ENCODE measurements at places on chromosomes 3 and 15. TPM values are rescaled to one million over a fixed set of nuclear protein-coding genes. Genes with fewer than 3 reads are reported as not detected.

Gene SLITRK3
- total RNA-seq: not detected

Gene RLBP1
- not detected for total RNA-seq

Gene FRMD5
- not detected for total RNA-seq

Gene DNAJA4
- total RNA-seq: 30.9 TPM

Gene FLNB
- 37.9 TPM for total RNA-seq

Gene PRR20G
- not detected for total RNA-seq

Gene SLCO2A1
- not detected for total RNA-seq

Gene PLD1
- total RNA-seq: 4.1 TPM

Gene DOCK3
- total RNA-seq: 1.6 TPM

Gene IQGAP1
- 229 TPM for total RNA-seq

Gene FANCD2OS
- total RNA-seq: not detected

Gene IL17RD
- total RNA-seq: 0.05 TPM

Gene SKOR1
- total RNA-seq: 0.25 TPM

- no peak overlapping the region for H3K27ac ChIP-seq
- no peak overlapping the region for H3K4me3 ChIP-seq
- no peak for DNase-seq
- no peaks in the 10 kb centered on the region for H3K4me1 ChIP-seq
- H3K27me3 ChIP-seq: peaks cover 2% of the 10 kb centered on the region
- H3K36me3 ChIP-seq: no peaks in the 10 kb centered on the region
These were observed 57.6 kb upstream of the MEX3B start for GRCh38 chr15:82103468-82103867.

DNA sequence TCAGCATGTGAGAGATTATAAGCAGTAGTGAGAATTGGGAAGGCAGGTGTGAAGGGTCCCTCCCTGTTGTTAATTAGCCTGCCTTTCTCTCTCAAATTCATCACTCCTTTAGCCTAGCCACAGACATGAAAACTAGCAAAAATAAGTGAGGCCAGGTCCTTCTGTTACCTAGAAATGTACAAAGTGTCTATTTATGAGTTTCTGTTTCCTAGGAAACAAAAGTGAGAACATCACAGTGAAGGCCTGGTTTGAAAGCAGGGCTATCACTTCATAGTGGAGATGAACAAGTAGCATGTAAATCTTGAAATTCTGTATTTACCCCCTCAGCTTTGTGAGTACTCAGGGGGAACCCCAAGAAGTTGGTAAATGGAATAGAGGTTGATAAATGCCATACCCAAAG lies 78.2 kb upstream of the UMPS start:
- peaks cover 3% of the 10 kb centered on the region for H3K4me1 ChIP-seq
- H3K27me3 ChIP-seq: peaks cover 38% of the 10 kb centered on the region
- no peak overlapping the region for H3K27ac ChIP-seq
- no peak overlapping the region for H3K4me3 ChIP-seq
- no peaks in the 10 kb centered on the region for H3K36me3 ChIP-seq
- no peak for DNase-seq

GRCh38 chr3:141352262-141352984 lies 15.9 kb upstream of the ZBTB38 start:
- DNase-seq: no peak
- H3K27ac ChIP-seq: no peak overlapping the region
- H3K27me3 ChIP-seq: peaks cover 10% of the 10 kb centered on the region
- no peak overlapping the region for H3K4me3 ChIP-seq
- no peaks in the 10 kb centered on the region for H3K4me1 ChIP-seq

DNA sequence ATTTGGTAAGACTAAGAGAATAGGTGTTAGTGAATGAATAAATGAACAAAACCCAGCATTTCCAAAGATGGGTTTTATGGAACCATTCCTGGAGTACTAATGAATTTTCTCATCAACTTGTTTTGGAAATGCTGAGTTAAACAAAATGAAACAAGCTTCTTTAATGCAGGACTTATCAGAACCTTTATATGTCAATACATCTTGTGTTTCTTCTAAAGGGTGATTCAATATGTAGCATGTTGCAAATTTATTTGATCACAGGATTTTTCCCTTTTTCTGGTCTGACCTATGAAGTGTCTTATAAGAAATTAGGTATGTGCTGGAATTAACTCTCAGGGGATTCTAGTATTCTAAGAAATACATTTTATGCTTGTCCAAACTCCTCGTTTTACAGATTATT lies 53.2 kb downstream of the EDEM1 start:
- no peak overlapping the region for H3K27ac ChIP-seq
- H3K4me3 ChIP-seq: no peak overlapping the region
- DNase-seq: no peak
- no peaks in the 10 kb centered on the region for H3K36me3 ChIP-seq
- H3K4me1 ChIP-seq: peaks cover 7% of the 10 kb centered on the region

DNA sequence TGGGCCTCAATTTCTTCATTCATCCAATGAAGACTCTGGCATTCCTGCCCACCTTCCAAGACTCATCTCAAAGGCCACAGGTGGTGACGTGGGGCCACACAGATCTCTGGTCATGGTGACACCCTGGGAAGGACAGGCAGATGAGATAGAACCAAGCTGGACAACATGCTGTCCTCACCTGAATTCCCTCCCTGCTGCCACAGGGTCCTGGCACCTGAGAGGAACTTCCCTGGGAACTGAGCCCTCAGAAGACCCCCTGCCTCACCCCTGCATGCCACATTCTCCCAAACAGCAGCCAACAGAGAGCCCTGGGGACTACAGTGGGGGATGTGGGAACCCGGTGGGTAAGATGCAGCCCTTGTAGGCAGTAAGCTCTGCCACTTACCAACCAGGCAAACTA lies 10.7 kb downstream of the KLF15 start:
- no peak overlapping the region for H3K4me3 ChIP-seq
- H3K4me1 ChIP-seq: no peaks in the 10 kb centered on the region
- H3K36me3 ChIP-seq: no peaks in the 10 kb centered on the region
- no peak overlapping the region for H3K27ac ChIP-seq
- no peak for DNase-seq
- H3K27me3 ChIP-seq: no peaks in the 10 kb centered on the region

- no peak overlapping the region for H3K27ac ChIP-seq
- no peaks in the 10 kb centered on the region for H3K36me3 ChIP-seq
- H3K4me3 ChIP-seq: no peak overlapping the region
- H3K27me3 ChIP-seq: peaks cover 8% of the 10 kb centered on the region
These were observed 201.7 kb upstream of the PFN2 start for GRCh38 chr3:150172356-150172755.

- H3K4me1 ChIP-seq: peaks cover 4% of the 10 kb centered on the region
- DNase-seq: no peak
- no peak overlapping the region for H3K4me3 ChIP-seq
- H3K27ac ChIP-seq: no peak overlapping the region
- H3K27me3 ChIP-seq: peaks cover 12% of the 10 kb centered on the region
These were observed 42.4 kb downstream of the PCSK6 start for GRCh38 chr15:101447168-101447533.

- H3K27ac ChIP-seq: no peak overlapping the region
- peaks cover 11% of the 10 kb centered on the region for H3K27me3 ChIP-seq
- no peaks in the 10 kb centered on the region for H3K36me3 ChIP-seq
These were observed 149.3 kb upstream of the CTDSPL start for GRCh38 chr3:37712421-37712820.

DNA sequence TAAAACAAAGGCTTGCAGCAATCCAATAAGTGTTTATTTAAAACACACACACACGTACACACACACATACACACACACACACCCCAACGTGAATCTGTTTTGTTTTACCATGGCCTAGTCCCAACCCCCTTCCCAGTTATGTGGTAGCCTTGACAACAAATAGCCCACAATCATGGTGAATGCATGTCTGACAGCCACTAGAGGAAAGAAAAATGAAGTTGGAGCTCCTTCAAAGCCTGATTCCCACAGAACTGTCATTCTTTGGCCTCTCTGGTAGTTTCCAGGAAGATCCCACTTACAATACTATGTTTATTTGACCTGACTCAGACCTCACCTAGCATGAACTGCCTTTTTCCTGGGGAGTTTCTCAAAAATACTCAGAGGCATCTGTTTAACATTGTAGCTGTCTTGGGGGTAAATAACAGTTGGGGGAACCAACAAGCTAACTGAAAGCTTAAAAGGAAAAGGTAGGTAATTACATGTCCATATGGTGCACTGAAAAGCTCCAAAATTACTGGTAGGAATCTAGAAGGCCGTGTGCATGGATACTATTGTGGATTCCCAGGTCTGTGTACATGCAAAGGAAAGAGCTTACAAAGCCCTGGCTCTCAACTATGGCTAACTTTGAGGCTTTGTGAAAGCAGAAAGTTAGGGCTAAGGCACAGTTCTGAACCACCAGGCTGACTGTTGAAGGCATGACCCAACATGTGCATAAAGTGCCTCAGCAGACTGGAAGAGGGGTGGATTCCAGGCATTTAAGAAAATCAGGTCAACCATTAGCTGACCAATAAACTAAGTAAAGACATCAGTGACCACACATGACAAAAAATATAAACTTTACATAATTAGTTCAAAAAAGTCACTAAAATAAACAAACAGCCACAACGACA lies 65.3 kb downstream of the FAIM start:
- H3K27me3 ChIP-seq: no peaks in the 10 kb centered on the region
- no peak for DNase-seq
- no peaks in the 10 kb centered on the region for H3K4me1 ChIP-seq
- no peak overlapping the region for H3K4me3 ChIP-seq

GRCh38 chr3:168049367-168049974 lies 46.3 kb downstream of the GOLIM4 start:
- no peak overlapping the region for H3K27ac ChIP-seq
- DNase-seq: no peak
- H3K36me3 ChIP-seq: no peaks in the 10 kb centered on the region
- no peak overlapping the region for H3K4me3 ChIP-seq

GRCh38 chr3:41526995-41527573 lies 327.8 kb downstream of the CTNNB1 start:
- no peaks in the 10 kb centered on the region for H3K36me3 ChIP-seq
- peaks cover 8% of the 10 kb centered on the region for H3K4me1 ChIP-seq
- no peak overlapping the region for H3K27ac ChIP-seq
- no peak overlapping the region for H3K4me3 ChIP-seq

DNA sequence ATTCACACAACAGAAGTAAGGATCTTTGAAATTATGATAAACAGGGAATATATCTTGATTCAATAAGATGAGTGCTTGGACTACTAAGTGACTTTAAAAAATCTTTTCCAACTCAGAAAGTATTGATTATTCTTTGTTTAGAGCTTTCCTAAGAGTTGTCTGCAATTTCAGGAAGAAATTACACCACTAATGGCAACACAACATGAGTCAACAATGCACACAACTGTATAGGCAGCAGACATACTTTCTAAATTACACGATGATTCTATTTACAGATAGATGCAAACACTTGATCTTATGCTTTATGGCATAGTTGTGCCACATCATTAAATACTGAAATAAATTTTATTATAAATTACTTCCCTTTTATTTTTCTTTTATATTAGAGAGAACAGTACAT lies 4.4 kb downstream of the NAA50 start:
- peaks cover 57% of the 10 kb centered on the region for H3K4me1 ChIP-seq
- H3K4me3 ChIP-seq: no peak overlapping the region
- H3K27ac ChIP-seq: peak overlapping the region; percentile 60
- H3K27me3 ChIP-seq: no peaks in the 10 kb centered on the region
- peaks cover 16% of the 10 kb centered on the region for H3K36me3 ChIP-seq

DNA sequence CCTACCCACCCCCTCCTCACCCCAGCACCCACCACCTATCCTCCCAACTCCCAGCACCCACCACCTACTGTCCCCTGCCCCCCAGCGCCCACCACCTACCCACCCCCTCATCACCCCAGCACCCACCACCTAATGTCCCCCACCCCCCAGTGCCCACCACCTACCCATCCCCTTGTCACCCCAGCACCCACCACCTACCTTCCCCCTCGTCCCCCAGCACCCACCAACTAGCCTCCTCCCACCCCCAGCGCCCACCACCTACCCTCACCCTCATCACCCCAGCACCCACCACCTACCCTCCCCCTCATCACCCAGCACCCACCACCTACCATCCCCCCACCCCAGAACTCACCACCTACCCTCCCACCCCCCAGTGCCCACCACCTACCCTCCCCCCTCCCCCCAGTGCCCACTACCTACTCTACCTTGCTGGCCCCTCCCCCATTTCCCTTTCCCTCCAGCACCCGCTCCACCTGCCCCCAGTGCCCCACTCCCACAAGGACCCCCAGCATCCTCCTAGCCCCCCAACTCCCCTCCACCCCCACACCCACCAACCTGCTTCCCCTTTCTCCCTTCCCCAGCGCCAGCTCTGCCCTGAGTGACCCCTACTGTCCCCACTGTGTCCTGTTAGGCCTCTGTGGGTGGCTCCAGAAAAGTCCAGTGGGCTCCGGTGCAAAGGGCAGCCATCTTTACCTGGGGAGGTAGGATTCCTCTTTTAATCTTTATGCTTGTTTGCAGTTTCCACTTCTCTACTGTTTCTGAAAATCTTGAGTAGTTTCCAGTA lies 1.2 kb downstream of the UROC1 start:
- DNase-seq: no peak
- no peaks in the 10 kb centered on the region for H3K4me1 ChIP-seq
- no peaks in the 10 kb centered on the region for H3K27me3 ChIP-seq
- no peak overlapping the region for H3K4me3 ChIP-seq
- H3K27ac ChIP-seq: no peak overlapping the region

DNA sequence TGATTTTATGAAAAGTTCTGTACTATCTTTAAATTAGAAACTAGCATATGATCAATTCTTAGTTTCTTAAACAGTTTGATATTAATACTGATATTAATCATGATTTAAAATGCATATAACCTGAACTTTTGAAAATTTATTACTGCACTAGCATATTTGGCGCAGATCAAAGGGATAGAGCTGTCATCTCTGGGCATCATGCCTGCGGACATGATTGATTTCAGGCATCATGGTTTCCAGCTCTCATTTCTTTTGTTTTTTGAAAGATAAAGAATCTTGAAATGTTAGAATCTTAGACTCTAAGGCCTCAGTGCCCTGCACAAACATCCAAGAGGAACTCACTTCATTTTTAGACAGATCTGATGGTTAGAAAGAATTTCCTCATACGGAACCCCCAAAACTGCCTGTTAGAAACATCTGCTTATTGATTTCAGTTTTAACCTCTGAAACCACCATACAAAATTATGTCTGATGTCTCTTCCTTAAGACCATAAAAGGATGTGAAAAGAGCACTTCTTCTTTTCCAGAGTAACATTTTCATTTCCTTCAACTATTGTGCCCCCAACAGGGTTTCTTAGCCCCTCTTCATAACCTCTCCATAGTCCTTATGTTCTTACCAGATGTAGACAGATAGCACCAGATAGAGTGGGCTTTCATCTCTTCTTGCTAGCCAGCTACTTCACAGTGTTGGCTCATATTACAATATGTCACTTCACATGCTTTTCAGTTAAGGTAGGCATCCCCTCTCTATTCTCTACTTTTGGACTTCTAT lies 110.8 kb downstream of the BBX start:
- peaks cover 26% of the 10 kb centered on the region for H3K4me1 ChIP-seq
- DNase-seq: no peak
- H3K27ac ChIP-seq: no peak overlapping the region
- H3K36me3 ChIP-seq: no peaks in the 10 kb centered on the region

- no peaks in the 10 kb centered on the region for H3K36me3 ChIP-seq
- H3K27ac ChIP-seq: no peak overlapping the region
- H3K4me3 ChIP-seq: no peak overlapping the region
- no peaks in the 10 kb centered on the region for H3K4me1 ChIP-seq
These were observed 29.9 kb downstream of the ATP13A5 start for GRCh38 chr3:193348686-193349085.

Measured in activated CD4-positive, alpha-beta memory T cell treated with anti-CD3 and anti-CD28 coated beads, Interleukin-2, amount 10 ng/mL, durations not matched to agents 7 days and 5 days (primary cell).